Stimulated activated CD4-positive, alpha-beta T cell treated with anti-CD3 and anti-CD28 coated beads, TNF-alpha, amount 100 ng/mL, for 1 hour (primary cell): ENCODE measurements at places on chromosomes 2 and 18.

GRCh38 chr2:20635113-20635510 lies 15.8 kb downstream of the HS1BP3 start:
- no peak for DNase-seq

- DNase-seq, result no peak
Observed at GRCh38 chr18:78525366-78526111, 454.1 kb upstream of the SALL3 start.

DNA sequence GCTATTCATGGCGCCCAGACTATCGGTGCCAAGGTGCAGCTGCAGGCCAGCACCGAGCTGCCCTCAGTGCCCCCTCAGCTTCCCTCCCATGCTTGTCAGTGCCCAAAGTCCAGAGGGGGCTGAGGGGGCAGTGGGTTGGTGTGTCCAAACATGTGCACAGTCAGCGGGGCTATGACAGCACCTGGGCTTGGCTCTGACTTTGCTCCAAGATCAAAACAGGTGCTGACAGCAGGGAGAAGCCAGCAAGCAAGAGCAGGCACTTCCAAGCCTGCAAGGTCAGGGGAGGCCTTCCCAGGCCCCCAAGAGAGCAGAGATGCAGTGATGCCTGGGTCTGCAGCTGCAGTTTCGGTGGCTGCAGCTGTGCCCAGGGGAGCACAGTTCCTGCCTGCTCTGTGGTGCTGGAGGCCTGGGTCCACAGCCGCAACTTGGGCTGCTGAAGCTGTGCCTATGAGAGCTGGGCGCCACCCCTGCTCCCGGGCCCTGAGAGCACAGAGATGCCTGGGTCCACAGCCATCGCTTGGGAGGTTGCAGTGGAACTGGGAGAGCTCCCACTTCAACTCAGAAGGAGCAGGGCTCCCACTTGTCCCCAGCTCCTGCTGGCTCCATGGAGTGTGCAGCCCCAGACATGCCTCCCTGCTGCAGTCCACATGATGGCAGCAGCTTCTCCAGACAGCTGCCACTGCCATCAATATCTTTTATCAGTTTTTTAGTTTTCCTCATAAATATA lies 775.3 kb upstream of the POU3F3 start:
- DNase-seq, result no peak

GRCh38 chr2:100211521-100211920 lies 69.1 kb upstream of the AFF3 start:
- DNase-seq, result no peak

GRCh38 chr2:120670771-120671480 lies 64.7 kb upstream of the GLI2 start:
- no peak for DNase-seq

GRCh38 chr2:142869461-142870106 lies 7.9 kb upstream of the KYNU start:
- no peak for DNase-seq
